ENCODE measurements at places on chromosomes 3 and 15.

DNA sequence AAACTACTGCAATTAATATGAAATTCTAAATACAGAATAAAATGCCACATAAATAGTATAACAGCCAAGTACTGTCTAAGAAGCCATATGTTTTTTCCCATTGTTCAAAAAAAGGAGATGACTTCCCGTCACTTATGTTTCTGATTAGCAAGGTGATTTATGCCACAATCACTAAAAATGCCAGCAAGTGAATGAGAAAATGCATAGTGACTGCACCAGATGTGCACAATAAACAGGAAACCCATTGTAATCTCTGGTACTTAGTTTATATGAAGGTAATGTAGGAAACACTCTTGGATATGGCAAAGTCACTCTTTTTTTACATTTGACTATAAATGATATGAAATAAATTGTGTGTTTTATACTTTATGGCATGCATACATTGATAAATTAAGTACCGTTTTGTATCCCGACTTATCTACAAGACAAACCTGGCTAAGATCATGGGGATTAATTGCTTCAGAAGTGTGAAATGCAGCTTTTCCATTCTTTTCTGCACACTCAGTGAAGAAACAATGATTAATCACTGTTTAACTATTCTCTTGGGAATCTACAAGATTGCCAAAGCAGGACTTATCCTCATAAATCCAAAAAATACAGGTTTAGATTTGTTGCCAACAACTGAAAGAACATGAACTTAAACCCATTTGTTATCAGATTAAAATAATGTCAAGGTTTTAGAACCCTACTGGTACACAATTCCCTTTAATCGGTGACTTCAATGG is 164.5 kb downstream of the TBC1D5 start:
- no peak for DNase-seq

GRCh38 chr3:142647856-142648255 is 51.7 kb downstream of the PLS1 start:
- DNase-seq = no peak

GRCh38 chr3:11431319-11431718 is 159.1 kb downstream of the ATG7 start:
- DNase-seq = no peak

DNA sequence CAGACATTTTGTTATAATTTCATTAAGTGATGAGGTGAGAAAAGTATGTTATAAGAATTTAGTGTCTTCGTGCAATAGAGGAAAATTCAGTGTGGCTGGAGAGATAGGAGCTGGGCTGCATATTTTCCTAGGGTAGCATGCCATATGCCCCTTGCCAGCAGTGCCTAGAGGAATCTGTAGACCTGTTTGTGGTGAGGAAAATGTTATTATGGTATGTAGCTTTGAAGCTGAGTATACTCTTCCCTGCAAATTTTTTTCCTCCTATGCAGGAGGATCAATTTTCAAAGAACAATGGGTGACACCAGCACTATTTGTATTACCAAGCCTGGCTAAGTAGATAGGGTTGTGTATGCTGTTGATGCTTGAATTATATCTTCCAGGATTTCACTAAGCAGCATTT is 200.6 kb downstream of the EDEM1 start:
- no peak for DNase-seq

GRCh38 chr3:135083756-135084155 is 288.7 kb downstream of the EPHB1 start:
- DNase-seq = no peak

- no peak for DNase-seq
These were observed 113.1 kb downstream of the CHCHD6 start for GRCh38 chr3:126816986-126817777.

GRCh38 chr3:160134454-160134853 is 90.8 kb upstream of the C3orf80 start:
- no peak for DNase-seq

GRCh38 chr3:43181202-43181821 is 75.4 kb upstream of the POMGNT2 start:
- DNase-seq = peak; percentile 31

DNA sequence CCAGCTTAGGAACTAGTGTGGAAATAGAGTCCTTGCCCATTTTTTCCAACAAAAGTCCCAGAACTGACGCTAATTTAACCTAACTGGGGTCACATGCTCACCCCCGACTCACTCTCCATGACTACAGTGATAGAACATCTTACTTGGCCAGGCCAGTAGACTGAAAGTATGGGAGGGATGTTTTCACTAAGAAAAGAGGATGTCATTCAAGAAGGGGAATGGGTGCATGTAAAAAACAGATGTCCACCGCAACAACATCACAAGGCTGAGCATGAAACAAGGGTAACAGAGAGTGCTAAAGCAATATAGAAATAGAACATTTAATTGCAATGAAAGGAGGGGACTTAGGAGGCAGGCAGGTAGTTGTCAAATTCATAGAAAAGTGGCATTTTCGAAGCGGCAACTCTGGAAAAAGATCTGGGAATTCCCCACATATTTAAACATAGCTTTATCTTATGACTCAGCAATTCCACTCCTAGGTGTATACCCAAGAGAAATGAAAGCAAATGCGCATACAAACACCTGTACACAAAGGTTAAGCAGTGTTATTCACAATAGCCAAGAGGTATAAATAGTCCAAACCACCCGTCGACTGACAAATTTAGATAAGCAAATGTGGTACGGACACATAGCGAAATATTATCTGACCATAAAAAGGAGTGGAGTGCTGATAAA is 41.1 kb upstream of the UBE2E2 start:
- no peak for DNase-seq

DNA sequence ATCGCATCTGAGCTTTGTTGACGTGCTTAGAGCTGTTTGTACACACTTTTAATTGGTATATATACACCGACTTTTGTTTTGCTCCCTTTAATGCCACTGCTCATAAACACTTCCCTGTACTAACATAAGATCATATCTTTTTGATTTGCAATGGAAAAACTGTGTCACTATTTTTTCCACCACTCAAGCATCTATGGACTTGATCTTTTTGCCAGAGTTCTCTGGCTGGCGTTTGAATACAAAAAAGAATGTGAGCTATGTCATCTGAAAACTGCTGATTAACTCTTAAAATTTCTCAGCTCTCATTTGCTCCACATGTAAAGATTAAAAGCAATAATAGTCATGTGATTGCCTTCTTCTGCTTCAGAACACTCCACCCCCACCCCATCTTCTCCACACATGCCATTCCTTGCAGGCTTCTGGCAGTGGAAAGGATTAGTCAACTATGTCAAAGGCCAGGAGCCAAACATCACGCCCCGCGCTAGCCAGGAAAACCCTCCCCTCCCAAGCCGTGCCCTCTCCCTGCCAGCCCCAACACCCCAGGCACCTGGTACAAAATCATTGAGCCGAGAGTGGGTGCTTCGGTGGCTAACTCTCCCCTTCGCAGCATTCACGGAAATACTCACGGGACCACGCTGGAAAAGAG is 123.4 kb upstream of the MEF2A start:
- no peak for DNase-seq

DNA sequence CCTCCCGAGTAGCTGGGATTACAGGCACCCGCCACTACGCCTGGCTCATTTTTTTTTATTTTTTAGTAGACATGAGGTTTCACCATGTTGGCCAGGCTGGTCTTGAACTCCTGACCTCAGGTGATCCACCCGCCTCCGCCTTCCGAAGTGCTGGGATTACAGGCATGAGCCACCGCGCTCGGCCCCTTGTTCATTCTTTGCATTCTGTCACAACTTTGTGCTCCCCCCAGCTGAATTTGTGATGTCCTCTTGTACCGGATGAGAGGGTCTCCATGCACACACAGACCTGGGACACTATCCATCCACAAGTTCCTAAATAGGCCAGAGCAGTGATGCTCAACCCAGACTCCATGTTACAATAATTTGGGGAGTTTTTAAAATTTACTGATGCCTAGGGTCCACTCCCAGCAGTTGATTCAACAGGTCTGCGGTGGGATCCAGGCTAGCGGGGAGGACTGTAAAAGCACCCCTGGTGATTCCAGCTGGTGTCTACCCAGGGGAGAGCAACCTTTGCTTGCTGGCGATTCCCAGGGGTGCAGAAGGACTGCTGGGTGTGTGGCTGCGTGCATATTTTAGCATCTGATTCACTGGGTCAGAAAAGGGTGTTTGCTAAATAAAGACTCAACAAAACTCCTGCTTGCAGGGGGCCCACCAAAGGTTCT is 1.0 kb downstream of the RASSF1 start:
- no peak for DNase-seq

DNA sequence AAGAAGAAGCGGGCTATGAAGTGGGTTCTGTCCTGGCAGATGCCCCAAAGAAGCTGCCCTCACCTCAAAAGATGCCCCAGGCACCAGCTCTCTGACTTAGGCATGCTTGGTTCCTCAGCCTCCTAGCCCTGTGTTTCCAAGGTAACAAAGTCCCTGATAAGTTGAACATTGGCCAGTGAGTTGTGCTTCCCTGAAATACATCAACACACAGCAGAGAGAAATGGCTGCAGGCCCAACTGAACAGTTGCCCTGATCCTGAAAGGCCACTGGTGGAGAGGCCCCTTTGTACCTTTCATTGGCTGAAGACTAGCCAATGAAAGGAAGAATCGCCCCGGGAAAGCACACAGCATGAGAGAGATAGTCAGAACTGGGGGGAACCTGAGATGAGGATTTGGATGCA is 169.9 kb upstream of the CTNNB1 start:
- DNase-seq = no peak

DNA sequence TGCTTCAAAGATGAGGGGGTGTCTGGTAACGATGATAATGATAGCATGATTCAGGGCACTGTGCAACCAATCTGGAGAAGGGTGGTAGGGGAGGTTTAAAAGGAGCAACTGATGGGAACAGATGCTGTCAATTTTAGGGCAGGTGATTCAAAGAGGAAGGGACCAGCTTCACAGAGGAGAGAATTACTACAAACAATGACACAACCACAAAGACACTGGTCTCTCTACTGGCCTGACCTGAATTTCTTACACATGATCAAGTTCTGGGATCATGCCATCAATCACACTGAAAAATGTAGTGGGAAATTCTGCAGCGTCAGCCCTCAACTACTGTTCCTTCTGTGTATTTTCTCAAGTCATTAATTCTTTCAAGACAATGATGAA is 2.6 kb upstream of the CDV3 start:
- DNase-seq = no peak

DNA sequence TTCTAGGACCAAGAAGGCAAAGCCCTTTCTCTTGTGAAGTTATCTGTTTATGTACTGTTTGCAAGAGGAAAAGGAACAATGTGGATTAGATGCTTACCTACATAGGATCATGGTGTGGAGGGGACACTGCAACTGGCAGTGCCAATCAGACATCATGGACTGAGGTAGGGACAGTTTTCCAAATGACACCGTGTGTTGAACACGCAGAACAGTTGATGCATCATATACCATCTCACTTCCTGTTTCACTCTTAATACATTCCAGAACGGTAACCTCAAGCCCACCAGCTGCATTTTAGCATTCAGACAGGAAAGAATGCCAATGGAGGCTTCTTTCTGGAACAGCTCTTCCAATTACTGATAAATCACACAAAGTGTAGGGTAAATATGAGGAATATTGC is 397.7 kb upstream of the LMCD1 start:
- DNase-seq = no peak

- DNase-seq = no peak
These were observed 75.7 kb downstream of the EFL1 start for GRCh38 chr15:82186719-82187406.

GRCh38 chr3:4666071-4666470 is 172.9 kb downstream of the ITPR1 start:
- DNase-seq = no peak

GRCh38 chr15:78837543-78837942 is 26.3 kb upstream of the ADAMTS7 start:
- no peak for DNase-seq

- DNase-seq = no peak
These were observed 49.8 kb downstream of the KCNMB2 start for GRCh38 chr3:178586076-178586475.

- DNase-seq = no peak
These were observed 5.4 kb upstream of the SEC11A start for GRCh38 chr15:84721371-84721770.

GRCh38 chr3:16801223-16801622 is 83.5 kb upstream of the PLCL2 start:
- DNase-seq = no peak

GRCh38 chr3:134677987-134678308 is 27.1 kb upstream of the KY start:
- no peak for DNase-seq

- DNase-seq = no peak
These were observed 899.8 kb downstream of the FHIT start for GRCh38 chr3:60351481-60351880.

DNA sequence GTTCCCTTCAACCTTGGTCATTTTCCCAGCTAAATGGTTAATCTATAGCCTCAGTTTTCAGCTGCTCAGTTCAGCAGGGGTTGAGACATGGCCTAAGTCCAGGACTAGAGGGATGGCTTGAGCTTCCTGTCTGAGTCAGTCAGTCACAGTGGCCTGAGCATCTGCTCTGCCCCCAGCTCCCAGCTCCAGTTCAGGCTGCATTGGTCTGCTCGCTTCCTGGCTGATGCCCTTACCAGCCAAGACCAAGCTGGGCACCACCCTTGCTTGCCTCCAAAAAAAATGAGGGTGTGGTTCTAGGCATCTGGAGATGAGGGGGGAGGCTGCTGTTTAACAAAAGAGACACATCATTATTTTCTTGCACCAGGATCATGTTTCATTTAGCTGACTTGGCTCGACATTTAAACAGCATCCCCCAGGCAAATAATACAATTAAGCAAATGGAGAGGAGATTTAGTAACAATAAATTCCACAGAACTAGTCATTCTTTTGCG is 70.7 kb downstream of the WNT5A start:
- DNase-seq = no peak

- DNase-seq = no peak
These were observed 125.5 kb upstream of the BHLHE40 start for GRCh38 chr3:4853749-4854140.

- no peak for DNase-seq
These were observed 65.1 kb downstream of the GAP43 start for GRCh38 chr3:115688418-115688817.

GRCh38 chr15:85000189-85000864 is 18.7 kb downstream of the PDE8A start:
- no peak for DNase-seq

DNA sequence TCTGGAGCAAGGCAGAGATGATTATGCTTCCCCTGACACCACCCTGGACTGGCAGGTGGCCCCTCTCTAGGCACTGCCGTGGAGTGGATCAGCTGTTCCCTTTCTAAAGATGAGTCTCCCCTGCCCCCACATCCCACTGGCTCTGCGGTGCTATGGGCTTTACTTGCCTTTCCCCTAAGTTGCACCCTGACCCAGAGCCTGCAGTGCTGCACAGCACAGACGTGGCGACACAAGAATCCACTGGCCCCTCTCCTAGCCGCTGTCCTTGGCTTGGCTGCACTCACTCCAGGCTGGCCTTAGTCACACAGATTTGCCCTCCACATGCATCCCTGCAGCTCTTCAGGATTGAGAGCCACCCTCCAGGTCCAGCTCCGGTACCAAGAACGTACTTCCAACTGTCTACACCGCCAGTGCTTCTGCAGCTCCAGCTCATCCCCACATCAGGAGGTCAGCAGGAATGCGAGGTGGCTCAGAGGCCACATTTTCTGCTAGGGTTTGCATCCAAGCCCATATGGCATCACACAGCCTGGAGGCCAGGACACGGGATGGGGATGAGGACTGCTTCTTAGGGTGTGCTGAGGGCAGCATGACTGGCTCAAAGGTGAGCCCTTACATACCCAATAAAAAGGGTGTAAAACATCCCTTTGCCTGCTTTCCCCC is 82.4 kb upstream of the RASGRF1 start:
- DNase-seq = no peak

- no peak for DNase-seq
These were observed 3.5 kb upstream of the MTFMT start for GRCh38 chr15:65032801-65033537.
